ENCODE measurements at places on chromosomes 6 and 20. TPM values are rescaled to one million over a fixed set of nuclear protein-coding genes. Genes with fewer than 3 reads are reported as not detected.

- peak; percentile 21 for DNase-seq
Observed at GRCh38 chr6:56475736-56476457, 166.8 kb downstream of the DST start.

GRCh38 chr6:128803911-128804310 lies 79.0 kb upstream of the LAMA2 start:
- no peak for DNase-seq

GRCh38 chr6:10542213-10542612 lies 21.1 kb downstream of the GCNT2 start:
- no peak for DNase-seq

DNA sequence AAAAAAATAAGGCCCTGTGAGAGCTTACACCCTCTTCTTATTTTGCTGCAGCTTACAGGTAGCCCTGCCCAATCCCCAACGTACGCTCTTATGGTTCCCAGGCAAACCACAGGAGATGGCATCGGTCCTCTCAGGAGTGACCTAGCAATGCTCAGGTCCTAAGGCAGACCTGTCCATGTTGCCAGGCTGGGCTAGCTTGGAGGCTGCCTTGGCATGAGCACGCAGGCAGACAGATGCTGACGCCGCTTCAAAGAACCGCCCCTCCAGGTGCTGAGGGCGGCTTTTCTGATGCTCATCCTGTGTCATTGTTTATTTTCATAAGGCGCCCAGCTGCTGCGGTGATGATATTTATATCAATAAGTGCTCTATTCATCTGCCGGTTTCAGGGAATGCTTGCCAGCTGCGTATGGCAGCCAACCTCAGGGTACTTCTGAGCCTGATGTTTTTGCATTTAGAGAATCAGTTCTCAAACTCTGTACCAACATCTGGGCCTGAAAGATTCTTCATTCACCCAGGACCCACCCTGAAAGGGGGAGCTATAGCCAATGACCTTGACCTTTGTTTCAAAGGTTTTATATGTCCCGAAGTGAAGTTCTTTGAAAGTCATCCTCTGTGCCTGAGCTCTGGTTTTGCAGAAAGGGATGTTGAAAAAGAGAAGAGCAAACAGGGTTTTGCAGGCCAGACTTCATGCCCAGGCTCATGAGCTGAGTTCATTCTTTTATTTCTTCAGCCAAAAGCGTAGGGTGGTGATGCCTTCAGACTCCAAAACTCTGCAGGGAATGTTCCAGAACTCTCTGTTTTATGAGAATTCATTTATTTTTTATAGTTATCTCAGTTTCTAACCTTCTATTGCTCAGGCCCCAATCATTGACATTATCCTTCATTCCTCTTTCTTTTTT lies 475.6 kb upstream of the CHD6 start:
- DNase-seq, result no peak

- no peak for DNase-seq
Observed at GRCh38 chr6:75281653-75282052, 2.9 kb downstream of the TMEM30A start.

- peak; percentile 95 for DNase-seq
Observed at GRCh38 chr6:156658186-156658965, 118.8 kb upstream of the ARID1B start.

DNA sequence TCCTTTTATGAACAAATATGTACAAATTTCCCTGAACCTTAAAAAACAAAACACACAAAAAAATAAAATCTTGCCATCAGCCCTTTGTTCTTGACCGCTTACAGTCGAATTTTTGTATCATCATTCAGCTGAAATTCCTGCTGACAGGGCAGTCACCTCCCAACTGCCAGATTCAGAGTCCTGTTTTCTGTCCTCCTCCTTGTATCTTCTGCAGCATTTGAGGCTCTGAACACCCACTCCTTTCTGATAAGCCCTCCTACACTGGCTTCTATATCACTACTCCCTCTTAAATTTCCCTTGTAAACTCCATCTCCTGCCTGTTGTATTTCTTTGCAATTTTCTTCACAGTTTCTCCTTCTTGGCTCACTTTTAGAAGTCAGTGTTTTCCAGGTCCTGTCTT lies 77.8 kb upstream of the CCN6 start:
- DNase-seq, result no peak

- DNase-seq, result no peak
Observed at GRCh38 chr6:163585932-163586437, 171.5 kb downstream of the QKI start.

GRCh38 chr20:12928755-12929401 lies 79.9 kb upstream of the SPTLC3 start:
- DNase-seq, result no peak

The CFB gene
- polyA plus RNA-seq, result 2.1 TPM

The ADTRP gene
- 1.2 TPM for polyA plus RNA-seq

The PDYN gene
- not detected for polyA plus RNA-seq

Data from right lung (tissue), 10 donors.